T-helper 9 cell (primary cell): ENCODE measurements at places on chromosomes 3 and 15.

DNA sequence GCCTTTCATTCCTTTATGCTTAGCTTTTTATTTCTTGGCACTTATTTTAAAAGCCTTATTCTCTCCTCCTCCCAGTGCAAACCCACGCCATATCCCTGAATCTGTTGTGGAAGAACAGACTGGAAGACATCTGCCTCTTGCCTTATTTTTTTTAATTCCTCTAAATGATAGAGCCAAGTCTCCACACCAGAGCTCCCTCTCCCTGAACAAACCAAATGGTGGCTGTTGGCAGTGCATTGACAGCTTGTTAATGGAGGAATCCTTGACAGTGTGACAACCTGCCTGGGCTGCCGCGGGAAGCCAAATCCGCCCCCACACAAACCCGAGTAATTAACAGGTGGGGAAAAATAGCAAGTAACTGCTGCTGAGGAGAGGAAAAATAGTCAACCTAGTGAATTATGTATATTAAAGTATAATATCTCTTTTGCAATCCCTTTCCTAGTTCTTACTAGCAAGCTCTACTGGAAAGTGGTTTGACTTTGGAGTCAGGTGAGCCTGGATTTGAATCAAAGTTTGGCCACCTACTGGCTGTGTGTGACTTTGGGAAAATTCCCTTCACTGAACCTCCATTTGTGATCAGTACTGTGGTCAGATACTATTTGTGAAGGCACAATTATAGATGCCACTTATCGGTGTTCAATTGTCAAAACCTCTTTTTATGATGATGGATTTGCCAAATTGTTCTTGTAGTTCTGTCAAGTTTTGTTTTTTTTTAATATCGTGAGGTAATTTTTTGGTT, 589.6 kb downstream of the PDCD6IP start:
- DNase-seq, result no peak

GRCh38 chr15:88538972-88539371, 7.5 kb downstream of the DET1 start:
- DNase-seq, result no peak

DNA sequence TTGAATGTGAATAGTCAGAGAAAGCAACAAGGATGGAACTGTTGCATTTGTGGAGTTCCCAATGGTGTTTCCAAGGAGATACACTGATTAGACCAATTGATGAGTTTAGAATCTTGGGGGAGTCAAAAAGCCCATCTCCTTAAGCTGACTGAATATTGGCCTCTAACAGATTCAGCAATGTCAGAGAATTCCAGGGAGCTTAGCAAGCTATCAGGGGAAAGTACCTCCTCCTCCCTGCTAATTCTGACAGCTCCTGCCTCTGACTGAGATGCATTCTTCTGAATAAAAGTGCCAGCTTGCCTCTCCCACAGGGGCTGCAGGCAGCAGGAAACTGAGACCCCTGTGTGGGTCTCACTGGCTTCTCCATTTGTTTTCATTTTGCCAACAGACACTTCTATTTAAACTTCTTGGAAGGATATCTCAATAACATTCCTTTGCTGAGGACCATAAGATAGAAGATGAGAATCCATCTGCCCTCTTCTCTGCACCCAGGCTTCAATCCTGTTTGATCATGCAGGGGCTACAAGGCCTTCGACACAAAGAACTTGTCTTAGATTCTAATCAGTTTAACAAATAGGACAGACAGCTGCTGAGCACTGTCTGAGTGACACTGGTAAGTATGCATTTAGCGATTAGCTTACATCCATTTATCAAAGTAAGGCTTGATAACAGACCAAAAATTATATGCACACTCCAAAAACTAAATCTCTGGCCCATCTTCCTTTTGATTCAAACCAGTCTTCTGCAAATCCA, 1080.8 kb downstream of the TUSC7 start:
- DNase-seq, result no peak

DNA sequence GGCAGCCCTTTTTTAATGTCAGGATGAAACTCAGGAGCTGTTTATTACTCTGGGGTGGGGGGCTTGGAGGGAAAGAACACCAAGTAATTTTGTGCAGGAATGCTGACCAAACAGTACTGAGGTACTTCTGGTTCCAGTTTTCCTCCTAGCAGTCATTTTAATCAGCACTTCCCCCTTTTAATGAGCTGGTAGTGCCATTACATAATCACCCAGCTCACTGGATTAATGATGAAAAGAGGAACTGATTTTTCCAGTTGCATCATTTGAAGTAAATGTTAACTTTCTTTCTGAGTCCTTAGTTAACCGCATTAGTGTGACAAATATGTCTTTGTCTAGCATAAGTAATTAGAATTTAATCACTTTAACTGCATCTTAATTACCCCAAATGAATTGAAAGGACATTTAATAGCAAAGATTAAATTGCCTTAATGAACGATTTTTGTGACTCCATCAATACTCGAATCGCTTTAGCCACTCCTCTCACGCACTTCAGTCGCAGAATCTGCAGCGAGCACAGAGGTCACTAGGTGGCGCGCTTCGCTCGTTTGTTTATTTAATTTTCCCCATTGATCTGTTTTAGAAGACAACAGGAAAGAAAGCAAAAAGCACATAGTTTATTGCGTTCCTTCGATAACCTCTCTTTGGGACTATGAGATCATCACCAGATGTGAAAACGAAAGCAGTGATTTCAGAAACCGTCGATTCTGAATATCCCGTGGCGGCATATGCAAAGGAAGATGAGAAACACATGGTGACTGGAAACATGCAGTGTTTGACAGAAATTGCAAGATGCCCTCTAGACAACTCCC, 9.8 kb downstream of the ONECUT1 start:
- DNase-seq, result peak; percentile 63

DNA sequence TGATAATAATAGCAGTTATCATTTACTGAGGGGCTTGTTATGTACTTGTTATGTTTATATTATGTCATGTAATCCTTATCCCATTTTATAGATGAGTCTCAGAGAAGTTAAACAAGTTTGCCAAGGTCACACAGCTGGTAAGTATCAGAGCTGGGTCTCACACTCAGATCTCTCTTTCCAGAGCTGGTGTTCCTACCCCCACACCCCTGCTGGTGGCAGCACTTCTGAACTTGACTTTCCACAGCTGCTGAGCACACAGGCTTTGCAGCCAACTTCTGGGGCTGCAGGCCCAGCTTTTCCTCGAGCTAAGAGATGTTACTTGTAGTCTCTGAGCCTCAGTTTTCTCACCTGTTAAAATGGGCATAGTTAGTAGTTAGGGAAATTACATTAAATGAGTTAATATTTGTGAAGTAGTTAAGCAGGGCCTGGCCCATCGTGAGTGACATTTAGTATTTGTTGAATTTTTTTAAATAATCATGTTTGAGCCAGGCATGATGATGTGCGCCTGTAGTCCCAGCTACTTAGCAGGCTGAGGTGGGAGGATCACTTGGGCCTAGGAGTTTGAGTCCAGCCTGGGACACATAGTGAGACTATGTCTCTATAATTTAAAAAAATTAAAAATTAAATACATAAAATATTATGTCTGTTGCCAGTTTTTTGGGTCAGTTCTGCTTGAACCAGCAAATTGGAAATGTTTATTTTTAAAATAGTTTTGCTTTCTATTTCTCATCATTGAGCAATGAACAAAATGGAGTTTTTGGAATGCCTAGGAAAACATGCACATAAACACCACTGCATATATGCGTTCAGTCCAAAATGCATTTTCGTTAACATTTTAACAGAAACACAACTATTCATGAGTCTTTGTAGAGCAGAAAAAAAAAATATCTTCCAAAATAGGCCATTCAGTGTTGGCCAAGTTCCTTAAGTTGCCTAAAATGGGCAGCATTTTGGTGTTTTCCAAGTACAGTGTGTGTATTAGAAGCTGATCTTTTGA, 87.3 kb downstream of the SMAD6 start:
- DNase-seq, result no peak

DNA sequence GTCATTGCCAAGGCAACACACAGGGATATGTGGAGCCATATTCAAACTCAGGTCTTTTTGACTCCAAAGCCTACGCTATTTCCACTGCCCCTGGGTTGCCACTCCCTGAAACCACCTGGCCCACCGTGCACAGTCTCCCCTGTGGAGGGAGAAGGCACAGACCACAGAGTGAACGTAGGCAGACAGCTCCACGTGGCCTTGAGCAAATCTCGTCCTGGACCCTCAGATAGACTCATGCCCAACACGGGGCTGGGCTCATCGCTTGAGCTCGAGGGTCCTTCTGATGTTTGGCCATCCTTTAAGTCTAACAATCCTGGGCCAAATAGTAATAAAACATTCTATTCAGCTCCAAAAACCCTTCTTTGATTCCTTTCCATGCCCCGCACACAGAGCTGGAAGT, 72.0 kb downstream of the CPN2 start:
- no peak for DNase-seq

GRCh38 chr15:66884661-66885237, 180.7 kb upstream of the SMAD3 start:
- DNase-seq, result no peak

DNA sequence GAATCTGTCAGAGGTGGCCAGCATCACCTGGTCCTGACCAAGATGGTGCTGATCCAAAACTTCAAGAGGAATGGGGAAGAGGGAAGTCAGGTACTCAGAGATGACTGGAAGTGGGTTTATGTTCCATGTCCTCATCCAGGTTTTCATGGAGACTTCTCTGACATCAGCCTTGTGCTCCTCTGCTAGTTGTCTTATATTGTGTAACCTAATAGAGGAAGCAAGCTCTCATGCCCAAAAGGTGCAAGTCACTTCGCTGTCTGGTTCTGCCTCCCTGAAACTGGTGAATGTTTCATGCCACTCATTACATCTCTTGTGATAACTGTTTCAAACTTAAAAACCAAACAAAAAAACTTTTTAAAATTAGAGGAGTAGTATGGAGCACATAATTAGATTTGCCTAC, 127.2 kb upstream of the MANF start:
- DNase-seq, result no peak

GRCh38 chr15:23411841-23412240, 35.2 kb downstream of the GOLGA6L2 start:
- no peak for DNase-seq

DNA sequence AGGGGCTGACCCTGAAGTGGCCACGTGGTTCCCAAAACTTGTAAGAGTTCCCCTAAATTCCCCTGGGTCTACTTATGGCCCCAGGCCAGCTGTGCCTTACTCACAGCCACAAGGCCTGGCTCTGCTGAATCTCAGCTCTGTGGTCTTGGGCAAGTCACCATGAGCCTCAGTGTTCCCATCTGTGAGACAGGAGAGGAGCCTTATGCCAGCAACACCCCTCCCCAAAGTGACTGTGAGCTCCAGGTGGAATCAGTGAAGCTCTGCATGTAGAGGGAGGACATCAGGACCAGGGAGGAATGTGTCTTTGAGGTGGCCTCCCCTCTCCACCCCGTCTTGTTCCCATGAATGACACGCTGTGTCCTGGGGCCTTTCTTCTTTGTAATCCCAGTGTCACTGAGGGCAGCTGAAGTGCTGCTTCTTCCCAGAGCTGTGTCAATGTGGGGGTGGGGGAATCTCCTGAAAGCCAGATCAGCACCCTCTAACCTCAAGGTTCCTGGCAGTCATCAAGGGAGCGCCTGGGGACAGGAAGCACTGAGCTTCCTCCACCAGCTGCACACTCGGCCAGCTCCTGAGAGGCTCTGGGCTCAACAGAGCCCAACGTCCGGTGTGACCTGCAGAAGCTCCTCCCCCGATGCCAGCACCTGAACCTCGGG, 258.9 kb downstream of the UACA start:
- no peak for DNase-seq

DNA sequence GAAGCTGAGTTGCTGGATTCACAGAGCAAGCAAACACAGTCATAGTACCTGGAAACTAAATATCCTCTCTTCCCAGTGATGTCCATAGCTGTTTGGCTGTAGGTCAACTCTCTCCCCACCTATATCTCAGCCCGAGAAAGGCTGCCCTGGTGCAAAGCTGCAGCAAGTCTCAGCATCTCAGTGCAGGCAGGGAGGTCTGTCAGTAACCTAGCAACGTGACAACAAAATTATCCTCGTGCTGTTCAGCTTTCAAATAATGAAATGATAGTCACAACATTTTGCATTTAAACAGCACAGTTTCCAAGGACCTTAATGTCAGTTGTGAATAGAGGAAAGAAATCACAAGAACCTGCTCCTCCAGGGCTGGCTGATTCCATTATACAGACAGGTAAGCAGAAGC, 83.6 kb downstream of the CHST2 start:
- DNase-seq, result no peak

- DNase-seq, result no peak
These were observed 37.4 kb upstream of the LDHAL6B start for GRCh38 chr15:59169251-59169708.

GRCh38 chr3:156605686-156606605, 51.0 kb upstream of the SSR3 start:
- DNase-seq, result no peak

DNA sequence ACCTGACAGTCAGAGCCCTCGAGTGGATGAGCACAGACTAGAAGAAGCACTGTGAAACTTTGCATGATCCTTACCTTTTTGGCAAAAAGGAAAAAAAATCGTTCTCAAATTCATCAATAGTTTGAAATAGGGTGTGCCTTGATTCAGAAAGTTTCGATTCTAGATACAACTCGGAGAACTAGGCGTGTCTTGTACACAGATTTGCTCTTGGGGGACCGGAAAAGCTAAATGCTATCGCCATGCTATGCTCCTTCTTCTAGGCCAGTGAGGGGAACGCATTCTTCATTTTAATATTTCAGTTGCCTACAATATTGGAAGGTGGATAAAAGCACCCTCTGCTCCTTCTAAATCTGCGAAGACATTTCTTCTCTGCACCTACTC, 25.0 kb downstream of the CD86 start:
- DNase-seq, result no peak

GRCh38 chr15:72198356-72199204, 993 bp upstream of the GRAMD2A start:
- no peak for DNase-seq

DNA sequence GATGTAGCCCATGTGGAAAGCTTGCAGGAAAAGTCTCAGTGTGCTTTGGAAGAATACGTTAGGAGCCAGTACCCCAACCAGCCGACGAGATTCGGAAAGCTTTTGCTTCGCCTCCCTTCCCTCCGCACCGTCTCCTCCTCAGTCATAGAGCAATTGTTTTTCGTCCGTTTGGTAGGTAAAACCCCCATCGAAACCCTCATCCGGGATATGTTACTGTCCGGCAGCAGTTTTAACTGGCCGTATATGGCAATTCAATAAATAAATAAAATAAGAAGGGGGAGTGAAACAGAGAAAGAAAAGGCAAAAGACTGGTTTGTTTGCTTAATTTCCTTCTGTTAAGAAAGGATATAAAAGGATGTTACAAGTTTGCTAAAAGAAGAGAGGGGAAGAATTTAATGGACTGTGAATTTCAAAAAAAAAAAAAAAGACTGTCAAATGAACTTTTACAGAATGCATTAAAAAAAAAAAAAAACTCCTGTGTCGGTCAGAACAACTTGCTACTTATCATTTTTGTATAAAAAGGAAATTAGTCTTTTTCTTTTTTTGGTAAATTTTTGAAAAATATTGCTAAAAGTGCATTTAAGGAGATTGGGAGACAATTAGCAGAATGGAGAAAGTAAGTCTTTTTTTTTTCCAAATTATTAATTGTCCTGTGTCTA, 7.0 kb downstream of the NR2F2 start:
- DNase-seq, result no peak

GRCh38 chr15:68559345-68560310, 19.2 kb upstream of the CORO2B start:
- DNase-seq, result peak; percentile 58
